ENCODE measurements at places on chromosomes 6 and 20. TPM values are rescaled to one million over a fixed set of nuclear protein-coding genes. Genes with fewer than 3 reads are reported as not detected.

Gene RAB44
- total RNA-seq = 0.05 TPM

Gene TAGAP
- not detected for total RNA-seq

Gene PHACTR1
- not detected for total RNA-seq

Gene IYD
- not detected for total RNA-seq

Gene AK9
- 2.0 TPM for total RNA-seq

Gene PPP1R3D
- 1.6 TPM for total RNA-seq

Gene APOM
- 3.0 TPM for total RNA-seq

Gene SLC22A2
- total RNA-seq = not detected

Gene ADGB
- total RNA-seq = not detected

Gene ABHD16B
- not detected for total RNA-seq

Gene IPCEF1
- total RNA-seq = 0.16 TPM

Gene MYT1
- 0.30 TPM for total RNA-seq

Gene BPIFB2
- total RNA-seq = not detected

Gene DPPA5
- not detected for total RNA-seq

Gene FAM209B
- 0.48 TPM for total RNA-seq

Gene DNAAF9
- 4.8 TPM for total RNA-seq

Gene PPIL6
- total RNA-seq = 2.9 TPM

Gene SLC44A4
- total RNA-seq = 0.16 TPM
